ENCODE measurements at places on chromosomes 2 and 18.

- DNase-seq = no peak
These were observed 138.0 kb downstream of the AKAIN1 start for GRCh38 chr18:5058768-5059695.

DNA sequence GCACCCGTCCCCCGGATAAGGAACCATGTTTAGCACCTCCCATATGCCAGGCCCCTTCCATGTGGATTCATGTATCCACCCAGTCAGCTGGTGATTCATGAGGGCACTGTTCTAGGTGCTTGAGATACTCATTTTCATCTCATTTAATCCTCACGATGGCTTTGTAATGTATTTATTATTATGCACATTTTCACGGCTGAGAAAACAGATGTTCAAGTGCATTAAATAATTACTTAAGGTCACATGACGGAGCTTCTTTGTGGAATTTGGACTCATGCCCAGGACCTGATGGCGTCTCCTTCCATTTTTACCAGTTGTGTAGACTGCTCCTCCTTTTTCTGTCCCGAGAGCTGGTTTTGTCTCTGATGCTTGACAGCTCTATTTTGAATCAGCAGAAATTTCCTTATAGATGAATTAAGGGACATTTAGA is 72.2 kb upstream of the RBM44 start:
- DNase-seq = no peak

GRCh38 chr2:206028101-206028500 is 57.9 kb downstream of the INO80D start:
- no peak for DNase-seq

- no peak for DNase-seq
These were observed 128.6 kb downstream of the MSTN start for GRCh38 chr2:189933911-189934399.

GRCh38 chr18:9517869-9518268 is 42.6 kb downstream of the RALBP1 start:
- no peak for DNase-seq

GRCh38 chr2:1698188-1698945 is 45.9 kb downstream of the PXDN start:
- DNase-seq = no peak

GRCh38 chr2:240557808-240558207 is at the start of gene ANKMY1:
Gene ANKMY1, minus strand, starts transcription at chr2:240557988. Its CDS starts 653 bp downstream, at chr2:240557335.
- peak; percentile 82 for DNase-seq

- no peak for DNase-seq
These were observed 1.4 kb upstream of the SERTAD2 start for GRCh38 chr2:64655018-64655664.

DNA sequence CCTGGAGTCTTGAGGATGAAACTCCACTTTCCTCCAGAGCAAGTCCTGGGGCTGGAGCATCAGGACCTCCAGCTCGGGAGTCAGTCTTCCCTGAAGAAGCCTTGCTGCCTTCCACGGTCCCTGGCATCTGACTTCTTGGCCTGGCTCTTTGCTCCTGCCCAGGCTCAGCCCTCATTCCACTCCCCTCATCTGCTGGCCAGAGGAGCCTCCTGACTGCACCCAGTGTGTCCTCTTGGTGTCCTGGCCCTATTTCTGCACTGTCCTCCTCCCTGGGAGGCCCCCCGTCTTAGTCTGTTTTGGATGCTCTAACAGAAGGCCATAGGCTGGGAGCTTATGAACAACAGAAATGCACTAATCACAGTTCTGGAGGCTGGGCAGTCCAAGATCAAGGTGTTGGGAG is 231.5 kb downstream of the LOXHD1 start:
- DNase-seq = no peak

DNA sequence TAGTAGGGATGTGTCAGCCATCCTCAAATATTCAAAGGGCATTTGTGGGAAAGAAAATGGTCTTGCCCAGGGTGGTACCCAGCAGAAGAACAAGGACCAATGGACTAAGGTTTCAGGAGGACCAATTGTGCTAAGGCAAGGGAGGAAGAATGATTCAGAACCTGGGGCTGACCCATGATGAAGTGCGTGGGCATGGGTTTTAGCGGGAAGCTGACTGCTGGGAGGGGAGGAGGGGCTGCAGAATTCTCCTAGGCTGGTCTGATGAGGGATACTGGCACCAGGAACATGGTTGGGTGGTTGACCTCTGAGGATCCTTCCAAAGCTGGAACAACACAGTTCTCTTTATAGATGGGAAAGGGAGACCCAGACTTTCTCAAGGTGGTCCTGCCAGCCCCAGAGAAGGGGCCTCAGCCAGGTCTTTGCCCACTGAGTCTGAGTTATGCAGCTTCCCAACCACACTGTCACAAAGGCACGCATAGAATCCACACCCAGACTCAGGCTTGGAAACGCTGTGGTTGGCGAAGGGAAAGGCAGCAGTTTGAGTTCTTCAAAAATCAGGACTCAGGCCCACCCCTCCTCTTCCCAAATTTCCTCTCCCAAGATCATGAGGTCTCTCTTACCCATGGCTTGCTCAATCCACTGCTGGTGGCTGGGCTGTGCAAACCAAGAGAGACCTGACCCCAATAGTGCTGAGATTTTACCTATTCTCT is 37.3 kb downstream of the MARCO start:
- no peak for DNase-seq

GRCh38 chr2:168338292-168338691 is 90.9 kb upstream of the STK39 start:
- no peak for DNase-seq

DNA sequence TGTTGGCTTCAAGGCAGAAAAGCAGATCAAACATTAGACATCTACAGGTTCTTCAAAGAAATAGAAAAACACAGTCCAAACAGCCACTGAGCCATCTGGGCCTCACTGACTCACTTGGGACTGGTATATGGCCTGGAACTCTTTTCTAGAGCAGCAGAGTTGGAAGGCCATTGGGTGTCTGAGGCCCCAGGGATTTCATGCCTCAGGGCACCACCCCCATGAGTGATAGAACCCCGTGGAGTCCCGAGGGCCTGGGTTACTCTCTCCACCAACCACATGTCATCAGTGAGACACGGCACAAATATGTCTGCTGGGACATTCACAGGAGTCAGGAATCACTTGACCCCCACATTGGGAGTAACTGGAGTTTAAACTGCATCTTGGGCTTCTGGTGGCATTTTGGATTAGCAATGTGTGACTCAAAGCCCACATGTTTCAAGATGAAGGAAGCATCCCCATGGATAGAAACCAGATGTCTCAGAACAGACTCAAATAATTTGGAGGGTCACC is 44.0 kb downstream of the CAPN13 start:
- DNase-seq = no peak

- DNase-seq = no peak
These were observed 8.5 kb upstream of the RMDN2 start for GRCh38 chr2:37916512-37917082.

GRCh38 chr18:9997711-9998110 is 83.9 kb downstream of the VAPA start:
- no peak for DNase-seq

- DNase-seq = no peak
These were observed 23.4 kb upstream of the GMPPA start for GRCh38 chr2:219475278-219475677.

- no peak for DNase-seq
These were observed 437.0 kb downstream of the PARD3B start for GRCh38 chr2:204982303-204982702.

DNA sequence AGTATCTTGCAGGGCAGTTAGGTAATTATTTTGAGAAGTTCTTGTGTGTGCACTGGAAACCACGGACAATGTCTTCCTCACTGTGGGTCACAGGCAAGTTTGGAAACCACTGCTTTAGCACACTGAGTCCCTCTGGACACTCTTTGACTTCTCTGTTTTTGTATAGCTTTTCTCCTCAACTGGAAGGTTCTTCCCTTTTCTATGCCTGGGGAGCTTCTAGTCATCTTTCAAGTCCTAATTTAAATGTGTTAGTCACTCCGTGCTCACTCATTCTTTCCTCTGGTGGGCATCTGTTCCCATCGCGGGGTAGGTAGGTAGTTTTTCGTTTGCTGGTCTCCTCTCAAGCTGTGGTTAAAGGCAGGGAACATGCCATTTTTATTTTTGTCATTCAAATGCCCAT is 32.1 kb downstream of the E2F6 start:
- no peak for DNase-seq

- DNase-seq = no peak
These were observed 40.3 kb downstream of the PMAIP1 start for GRCh38 chr18:59940068-59940467.

GRCh38 chr2:147325990-147326389 is 518.8 kb upstream of the ACVR2A start:
- DNase-seq = no peak

All from endothelial cell (in vitro differentiated cells).